ENCODE measurements at places on chromosomes 1 and 21.

GRCh38 chr1:31239653-31240241 is at the start of gene NKAIN1:
Gene NKAIN1 (minus strand): TSS chr1:31239887. CDS start chr1:31239547, 340 bp downstream.
- peak; percentile 33 for DNase-seq

- no peak for DNase-seq
These were observed 43.6 kb upstream of the TIAM1 start for GRCh38 chr21:31387560-31388186.

GRCh38 chr1:161074676-161075368 is 5.1 kb upstream of the ARHGAP30 start:
- DNase-seq: no peak

DNA sequence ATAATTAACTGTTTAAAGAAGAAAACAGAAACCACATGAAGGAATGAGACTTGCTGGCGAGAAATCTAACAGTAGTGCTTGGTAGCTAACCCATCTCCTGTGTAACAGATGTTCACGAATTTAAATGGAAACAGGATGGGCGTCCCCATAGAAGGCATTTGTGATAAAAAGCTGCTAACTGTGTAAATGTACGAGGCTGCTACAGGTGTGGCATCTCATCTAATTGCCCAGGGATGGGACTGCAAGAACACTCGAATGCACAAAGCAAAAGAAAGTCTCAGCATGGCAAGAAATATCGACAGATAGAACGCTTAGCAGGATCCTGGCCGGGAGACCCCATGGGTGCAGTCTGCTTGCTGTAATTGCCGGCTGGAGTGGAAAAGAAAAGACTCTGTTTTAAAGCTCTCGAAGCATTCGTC is 112.7 kb downstream of the RUNX1 start:
- DNase-seq: no peak

DNA sequence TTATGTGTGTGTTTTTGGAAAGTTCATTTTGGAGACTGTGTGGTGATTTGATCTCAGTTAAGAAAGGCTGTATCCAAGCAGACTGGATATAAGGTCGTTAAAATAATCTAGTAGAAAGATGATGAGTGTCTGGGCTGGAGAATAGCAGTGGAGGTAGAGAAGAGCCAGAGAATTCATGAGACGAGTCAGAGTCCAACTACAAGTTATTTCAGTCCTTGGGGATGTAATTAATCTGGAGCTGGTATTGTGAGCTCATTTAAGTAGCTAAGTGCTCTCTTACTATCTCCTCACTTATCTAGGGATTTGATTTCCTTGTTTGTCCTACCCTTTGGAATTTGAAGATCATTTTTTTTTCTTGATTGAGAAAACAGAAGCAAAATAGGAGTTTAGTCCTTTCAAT is 1219.0 kb upstream of the ADGRL4 start:
- no peak for DNase-seq

DNA sequence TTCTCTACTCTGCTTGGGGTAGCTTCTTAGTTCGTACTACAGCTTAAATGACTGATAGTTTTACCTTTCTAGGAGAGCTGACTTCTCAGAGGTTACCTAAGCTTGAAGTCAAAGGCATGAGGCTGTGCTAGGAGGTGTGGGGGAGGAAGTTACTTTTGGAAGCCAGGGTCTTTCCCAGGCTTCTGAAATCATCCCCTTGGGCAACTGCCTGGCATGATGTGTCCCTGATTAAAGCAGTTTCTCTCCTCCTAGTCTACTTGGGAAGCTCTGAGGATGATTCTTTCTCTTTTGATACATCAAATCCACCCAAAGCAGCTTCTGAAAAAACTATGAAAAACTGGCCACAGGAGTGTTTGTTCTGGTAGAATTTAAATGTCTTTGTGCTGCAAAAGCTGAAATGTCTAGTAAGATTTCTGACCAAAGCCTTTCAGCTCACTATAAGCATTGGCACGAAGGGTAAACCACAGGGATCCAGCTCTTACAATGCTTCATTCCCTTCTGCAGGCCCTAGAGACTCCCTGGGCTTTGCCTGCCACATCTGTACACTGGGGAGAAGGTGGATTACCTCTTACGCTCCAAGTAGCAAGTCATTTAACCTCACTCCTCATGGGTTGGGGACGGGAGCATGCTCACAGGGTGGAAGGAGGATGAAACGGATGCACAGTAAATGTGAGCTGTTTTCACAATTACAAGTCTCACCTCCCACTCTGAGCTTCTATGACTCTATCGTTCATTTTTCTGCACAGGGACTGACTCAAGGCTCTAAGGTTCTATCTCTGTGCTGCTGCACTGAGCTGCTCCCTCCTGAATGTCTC is 59.6 kb downstream of the RUNX1 start:
- no peak for DNase-seq

GRCh38 chr1:178536329-178536728 is 23.4 kb downstream of the TEX35 start:
- no peak for DNase-seq

GRCh38 chr21:34545079-34545884 is 33.3 kb upstream of the KCNE1 start:
- peak; percentile 65 for DNase-seq

Measured in fibroblast of pulmonary artery (primary cell).